ENCODE measurements at places on chromosomes 3 and 15.

- no peak for DNase-seq
Measured at GRCh38 chr3:126431103-126431534, 36.4 kb downstream of the CFAP100 start.

GRCh38 chr3:85554153-85554552 is 595.4 kb downstream of the CADM2 start:
- no peak for DNase-seq

GRCh38 chr3:16383864-16384263 is 118.9 kb downstream of the OXNAD1 start:
- DNase-seq: no peak

- no peak for DNase-seq
Measured at GRCh38 chr15:95303713-95304112, 1026.8 kb upstream of the NR2F2 start.

DNA sequence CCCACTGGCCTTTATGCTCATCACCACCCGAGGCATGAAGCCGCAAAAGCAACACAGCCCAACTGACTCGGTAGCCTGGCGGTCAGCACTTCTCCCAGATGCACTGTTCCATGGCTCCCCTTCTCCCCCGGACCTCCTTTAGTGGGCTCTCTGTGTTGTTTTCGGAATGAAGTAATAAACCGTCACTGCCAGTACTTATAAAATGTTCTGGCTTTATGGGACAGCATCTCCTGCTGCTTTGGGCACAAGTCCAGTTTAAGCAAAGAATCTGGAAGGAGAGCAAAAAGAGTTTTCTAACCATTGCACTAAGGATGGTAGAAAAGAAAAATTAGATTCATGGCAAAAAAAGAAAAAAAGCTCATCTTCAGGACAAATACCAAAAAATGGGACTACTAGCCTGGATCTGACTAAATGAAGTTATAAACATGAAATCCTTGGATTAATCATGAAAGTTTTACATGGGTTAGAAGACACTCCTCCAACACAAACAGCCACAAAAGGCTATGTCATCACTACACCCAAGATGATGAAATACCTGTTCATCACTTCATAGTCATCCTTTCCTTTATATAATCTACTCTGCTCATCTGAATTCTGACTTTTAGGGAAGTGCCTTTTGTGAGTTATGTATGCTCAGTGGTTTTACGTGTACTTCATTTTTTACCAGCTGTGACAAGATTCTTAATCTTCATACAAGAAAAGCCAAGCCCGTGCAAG is 89.5 kb upstream of the UBE2E2 start:
- DNase-seq: peak; percentile 97

GRCh38 chr3:173886-174285 is 22.7 kb upstream of the CHL1 start:
- DNase-seq: peak; percentile 5
